ENCODE measurements at places on chromosomes 16 and 17.
A peak's percentile ranks its signal among the peaks of the same experiment; 100 is the strongest.

- peak; percentile 65 for DNase-seq
These were observed 27.3 kb downstream of the KAT7 start for GRCh38 chr17:49815761-49816281.

DNA sequence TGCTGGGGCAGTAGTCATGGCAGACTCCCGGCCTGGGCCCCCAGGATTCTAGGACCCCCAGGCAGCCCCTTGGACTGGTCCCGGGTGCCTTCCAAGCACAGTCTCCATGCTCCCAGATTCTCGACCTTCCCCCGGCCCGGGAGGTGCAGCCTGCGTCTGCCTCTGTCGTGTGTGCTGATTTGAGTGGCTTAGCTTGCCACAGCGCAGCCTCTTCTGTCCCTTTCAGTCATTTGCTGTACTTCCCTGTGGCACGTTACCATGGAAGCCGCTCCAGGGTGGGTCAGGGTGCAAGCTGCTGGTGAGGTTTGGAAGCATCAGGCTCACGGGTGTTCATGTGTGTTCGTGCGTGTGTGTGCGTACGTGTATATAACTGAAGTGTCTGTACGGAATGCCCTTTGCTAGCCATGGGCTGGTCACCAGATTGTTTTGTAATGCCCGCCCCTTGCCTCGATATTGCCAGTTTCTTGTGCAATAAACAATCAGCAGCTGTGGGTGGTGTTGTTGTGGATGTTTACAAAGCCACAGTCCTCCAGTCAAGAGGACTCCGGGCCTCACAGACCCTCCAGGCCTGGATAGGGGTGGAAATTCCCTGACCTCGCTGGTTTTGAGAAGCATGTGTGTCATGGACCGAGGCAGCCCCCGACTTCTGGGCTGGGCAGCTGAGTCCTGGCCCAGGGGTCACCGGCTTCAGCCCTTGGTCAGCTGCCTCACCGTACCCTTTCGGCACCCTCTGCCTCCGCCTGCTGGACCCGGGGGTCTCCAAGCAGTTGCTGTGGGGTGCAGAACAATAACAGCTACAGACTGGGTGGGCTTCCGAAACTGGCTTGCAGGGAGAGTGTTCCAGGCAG is 9.7 kb upstream of the CLEC18A start:
- DNase-seq: no peak

GRCh38 chr17:48307814-48308411 is 122.1 kb downstream of the SKAP1 start:
- DNase-seq: peak; percentile 42

DNA sequence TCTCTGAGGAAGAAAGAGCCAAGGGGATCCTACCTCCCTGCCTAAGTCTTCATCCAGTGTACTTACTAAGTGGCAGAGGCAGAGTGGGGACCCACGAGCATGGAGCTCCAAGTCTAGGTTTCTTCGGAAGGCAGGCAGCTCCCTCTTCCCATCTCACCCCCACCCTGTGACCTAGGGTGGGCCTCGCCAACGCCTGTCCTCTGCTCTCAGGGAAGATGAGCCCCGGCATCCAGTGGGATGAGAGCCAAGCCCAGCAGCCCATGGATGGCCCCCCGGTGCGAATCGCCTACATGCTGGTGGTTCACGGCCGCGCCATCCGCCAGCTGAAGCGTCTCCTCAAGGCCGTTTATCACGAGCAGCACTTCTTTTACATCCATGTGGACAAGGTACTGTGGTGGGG is 8.3 kb downstream of the XYLT2 start:
- no peak for DNase-seq

DNA sequence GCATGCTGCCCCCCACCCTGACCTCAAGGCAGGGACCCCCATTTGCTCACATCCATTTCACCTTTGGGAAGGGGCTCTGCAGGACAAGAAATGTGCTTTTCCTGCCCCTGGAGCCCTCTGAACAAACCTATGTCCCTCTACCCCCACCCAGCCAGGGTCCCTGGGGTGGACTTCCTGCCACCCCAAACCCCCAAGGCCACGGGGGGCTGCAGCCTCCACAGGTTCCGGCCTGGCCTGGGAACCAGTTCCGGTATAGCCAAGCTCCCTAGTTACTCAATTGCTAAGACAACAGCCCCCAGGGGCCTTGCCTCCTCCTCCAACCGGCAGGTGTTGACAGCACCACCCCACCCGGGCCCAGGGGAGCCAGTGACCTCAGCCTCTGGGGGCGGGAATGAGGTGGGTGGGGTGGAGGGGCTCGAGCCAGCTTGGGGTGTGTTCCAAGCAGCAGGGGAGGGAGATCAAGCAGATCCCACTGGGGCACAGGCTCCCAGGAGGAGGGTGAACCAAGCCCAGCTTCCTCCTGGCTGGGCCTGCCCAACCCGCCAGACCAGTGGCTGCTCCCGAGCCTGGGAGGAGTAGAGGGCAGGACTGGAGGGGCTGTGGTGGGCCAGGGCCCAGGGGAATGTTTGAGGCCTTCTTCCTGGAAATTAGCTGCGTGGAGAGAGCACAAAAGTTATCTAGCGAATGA is 6.6 kb downstream of the PNMT start:
- DNase-seq: peak; percentile 67

GRCh38 chr17:67139784-67140665 is 95.7 kb downstream of the CACNG1 start:
- DNase-seq: peak; percentile 29

GRCh38 chr16:57720142-57720575 is 15.4 kb upstream of the KATNB1 start:
- DNase-seq: peak; percentile 69

DNA sequence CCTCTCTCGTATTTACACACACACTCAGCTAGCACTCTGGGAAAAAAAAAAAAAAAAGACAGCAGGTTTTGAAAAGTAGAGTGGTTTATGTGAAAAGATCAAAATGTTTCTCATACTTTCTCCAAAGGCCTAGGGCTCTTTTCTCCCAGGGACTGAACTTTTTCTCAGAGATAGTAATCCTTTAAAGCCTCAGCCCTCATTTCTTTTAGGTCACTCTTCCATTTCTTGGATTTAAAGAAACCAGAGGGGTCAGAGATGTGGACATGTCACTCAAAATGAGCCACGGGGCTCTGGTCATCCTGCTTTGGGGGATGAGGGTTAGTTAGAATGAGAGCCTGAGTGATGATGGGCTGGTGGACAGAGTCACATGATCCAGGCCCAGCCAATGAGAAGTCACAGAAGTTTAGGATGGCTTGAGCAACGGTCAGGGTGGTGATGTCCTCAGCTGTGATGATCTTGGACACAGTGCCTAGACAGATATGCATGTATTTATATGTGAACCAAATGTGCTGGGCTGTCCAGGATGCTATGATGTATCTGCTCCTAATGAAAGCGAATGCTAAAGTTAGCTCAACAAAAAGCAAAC is 33.7 kb upstream of the AXIN2 start:
- peak; percentile 58 for DNase-seq

DNA sequence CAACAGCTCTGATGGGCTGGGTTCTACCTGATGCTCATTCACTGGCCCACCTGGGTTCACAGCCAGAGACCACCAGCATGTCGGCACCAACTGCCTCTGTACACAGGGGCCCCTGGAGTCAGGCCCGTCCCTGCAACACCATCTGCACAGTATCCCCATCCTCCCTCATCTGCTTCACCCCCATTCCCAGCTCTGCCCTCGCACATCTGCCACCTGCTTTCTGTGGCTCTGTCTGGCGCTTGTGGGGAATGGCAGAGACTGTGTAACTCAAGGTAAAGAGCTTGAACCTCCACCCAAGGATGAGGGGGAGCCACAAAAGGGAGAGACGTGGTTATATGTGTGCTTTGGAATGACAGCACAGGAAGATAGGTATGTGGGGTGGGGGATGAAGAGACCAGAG is 27.2 kb downstream of the SMPD3 start:
- no peak for DNase-seq

- no peak for DNase-seq
These were observed 20.6 kb downstream of the VPS53 start for GRCh38 chr17:693791-694638.

Data from iPS-NIHi11 (cell line).